ENCODE measurements at places on chromosomes 11 and 22.

DNA sequence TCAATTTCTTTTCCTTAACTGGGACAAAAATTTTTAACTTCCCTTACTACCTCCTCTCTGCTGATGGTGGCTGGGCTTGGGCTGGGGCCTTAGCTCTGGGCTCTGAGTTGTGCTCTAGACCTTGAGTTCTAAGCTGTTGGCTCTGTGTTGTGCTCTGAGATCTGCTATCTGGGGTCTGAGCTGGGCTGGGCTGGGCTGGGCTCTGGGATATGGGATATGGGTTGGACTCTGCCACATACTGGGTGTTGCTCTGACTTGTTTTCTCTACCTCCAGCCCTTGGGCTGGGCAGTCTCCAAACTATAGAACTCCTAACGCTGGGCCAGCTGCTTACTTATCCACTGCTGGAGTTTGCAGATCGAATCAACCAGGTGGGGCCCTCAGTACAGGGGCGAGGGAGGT, 41.9 kb downstream of the DNHD1 start:
- no peak for DNase-seq

- no peak for DNase-seq
Observed at GRCh38 chr11:68375337-68375736, 62.9 kb downstream of the LRP5 start.

DNA sequence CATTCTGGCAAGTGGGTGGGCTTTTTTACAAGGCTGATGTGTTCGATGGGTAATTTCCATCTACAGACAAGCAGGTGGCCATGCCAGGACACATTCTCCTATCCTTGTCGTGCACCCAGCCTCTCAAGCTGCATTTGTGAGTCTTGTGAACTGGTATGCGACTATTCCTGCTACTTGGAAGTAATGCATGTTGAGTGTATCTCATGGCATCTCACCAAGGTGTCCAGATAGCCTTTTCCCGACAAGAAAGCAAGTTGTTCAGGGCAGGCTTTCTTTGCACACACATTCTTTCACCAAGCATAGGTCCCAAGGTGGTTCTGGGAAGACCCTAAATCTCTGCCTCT, 18.8 kb upstream of the SYT13 start:
- DNase-seq: no peak

DNA sequence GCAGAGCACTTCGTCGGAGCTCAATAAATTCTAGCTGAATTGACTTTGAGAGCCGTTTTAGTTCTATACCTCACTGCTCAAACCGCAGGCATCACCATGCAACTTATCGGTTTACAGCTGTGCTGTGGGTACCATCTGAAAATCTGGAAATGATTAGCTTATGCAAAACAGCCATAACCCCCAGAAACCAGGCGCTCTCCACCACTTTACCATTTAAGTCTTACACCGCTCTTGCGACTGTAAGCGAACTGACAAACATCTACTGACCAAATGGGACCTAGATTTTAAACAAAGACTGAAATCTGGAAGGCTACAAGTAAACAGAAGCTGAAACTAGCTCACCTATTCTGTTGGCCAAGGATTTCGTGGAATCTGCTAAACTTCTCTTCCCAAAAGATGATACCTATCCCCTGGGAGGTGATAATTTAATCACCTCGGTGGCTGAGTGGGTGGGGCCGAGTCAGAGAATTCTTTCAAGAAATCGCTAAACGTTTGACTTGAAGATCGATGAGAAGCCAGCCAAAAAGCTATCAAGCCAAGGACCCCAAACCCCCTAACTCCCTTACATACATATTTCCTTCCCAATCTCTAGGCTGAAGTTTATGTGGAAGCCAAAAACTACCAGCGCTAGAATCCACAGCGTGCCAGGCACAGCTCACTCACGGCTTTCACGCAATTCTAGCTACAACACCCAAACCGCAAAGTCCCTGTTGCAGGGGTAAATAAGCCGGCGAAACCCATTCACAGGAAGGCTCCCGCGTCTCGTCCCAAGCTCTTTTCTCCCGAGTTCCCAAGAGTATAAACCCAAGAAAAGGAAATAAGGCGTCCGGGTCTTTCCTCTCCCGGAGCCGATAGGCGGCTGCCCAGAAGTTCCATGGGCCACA, 644 bp downstream of the SPTY2D1 start:
- no peak for DNase-seq

GRCh38 chr11:130390071-130390758, 38.2 kb downstream of the ADAMTS8 start:
- peak; percentile 58 for DNase-seq

DNA sequence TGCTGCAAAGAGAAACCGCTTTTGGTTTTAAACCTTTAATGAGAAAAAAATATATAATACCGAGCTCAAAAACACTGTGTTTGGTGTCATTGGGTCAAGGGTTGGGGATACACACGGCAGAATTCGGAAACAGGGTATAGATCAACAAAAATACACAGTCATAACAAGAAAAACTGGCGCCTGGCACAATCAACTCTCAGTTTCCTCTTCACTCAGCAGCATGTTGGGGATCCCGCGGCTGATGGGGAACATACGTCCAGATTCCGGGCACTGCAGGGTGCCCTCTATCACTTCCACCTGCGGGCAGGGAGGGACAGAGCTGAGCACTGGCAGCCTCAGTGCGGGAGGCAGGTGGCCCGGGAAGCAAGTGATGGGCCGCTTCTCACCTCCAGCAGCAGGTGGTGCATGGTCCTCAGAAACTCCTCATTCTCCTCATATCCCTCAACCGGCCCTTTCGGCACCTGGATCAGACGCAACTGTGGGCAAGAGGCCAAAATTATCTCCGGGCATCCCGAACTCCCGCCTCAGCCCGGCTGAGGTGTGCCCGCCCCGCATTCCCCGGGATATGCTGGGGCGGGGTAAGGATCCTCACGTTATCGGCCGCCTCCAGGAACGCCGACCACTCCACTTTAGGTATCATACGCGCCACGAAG, 561 bp downstream of the TRMT112 start:
- no peak for DNase-seq

GRCh38 chr22:35648066-35649025, at the start of gene APOL6:
Gene APOL6 (plus strand): TSS chr22:35648446. CDS start chr22:35656426, 7,980 bp downstream.
- no peak for DNase-seq
